Ureter (tissue), 1 donor: ENCODE measurements at places on chromosomes 4 and X. TPM values are rescaled to one million over a fixed set of nuclear protein-coding genes. Genes with fewer than 3 reads are reported as not detected.

- peak; percentile 65 for DNase-seq
Observed at GRCh38 chr4:48578132-48578968, 88.3 kb downstream of the ZAR1 start.

DNA sequence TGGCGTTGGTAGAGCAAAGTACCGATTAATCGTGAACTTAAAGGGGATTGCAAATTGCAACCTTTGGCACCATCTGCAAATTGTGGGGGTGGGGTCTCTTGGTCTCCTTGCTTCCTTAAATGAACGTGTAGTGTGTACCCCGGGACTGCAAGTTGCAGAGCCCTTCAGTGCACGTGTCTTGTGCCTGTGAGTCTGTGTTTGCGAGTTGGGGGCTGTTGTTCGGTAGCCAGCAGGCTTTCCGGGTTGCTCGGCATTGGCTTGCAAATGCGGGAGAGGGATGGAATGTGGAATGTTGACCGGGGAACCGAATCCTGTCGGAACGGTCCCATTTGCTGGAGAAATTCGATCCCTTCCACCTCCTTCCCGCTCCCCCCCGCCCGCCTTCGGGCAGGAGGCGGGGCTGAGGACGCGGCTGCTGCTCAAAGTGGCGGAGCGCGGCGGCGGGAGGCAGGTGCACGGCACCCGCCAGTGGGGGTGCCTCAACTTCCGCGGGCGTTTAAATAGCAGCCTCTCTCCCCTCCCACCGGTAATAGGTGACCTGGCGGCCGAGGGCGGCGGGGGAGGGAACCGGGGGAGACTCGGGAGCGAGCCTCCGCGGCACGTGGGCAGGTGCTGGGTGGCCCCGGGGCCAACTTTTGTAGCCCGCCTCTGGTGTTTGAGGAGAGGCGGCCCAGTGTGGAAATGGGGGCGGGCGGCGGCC lies 1.5 kb downstream of the JADE1 start:
- DNase-seq = peak; percentile 81

- no peak for DNase-seq
Observed at GRCh38 chr4:158667651-158668198, 4.0 kb downstream of the C4orf46 start.

GRCh38 chr4:22003878-22004277 lies 55.3 kb upstream of the KCNIP4 start:
- no peak for DNase-seq

GRCh38 chrX:27600686-27601085 lies 10.5 kb downstream of the DCAF8L2 start:
- DNase-seq = no peak

GRCh38 chr4:1683261-1683735 lies 815 bp downstream of the FAM53A start:
- DNase-seq = no peak

DNA sequence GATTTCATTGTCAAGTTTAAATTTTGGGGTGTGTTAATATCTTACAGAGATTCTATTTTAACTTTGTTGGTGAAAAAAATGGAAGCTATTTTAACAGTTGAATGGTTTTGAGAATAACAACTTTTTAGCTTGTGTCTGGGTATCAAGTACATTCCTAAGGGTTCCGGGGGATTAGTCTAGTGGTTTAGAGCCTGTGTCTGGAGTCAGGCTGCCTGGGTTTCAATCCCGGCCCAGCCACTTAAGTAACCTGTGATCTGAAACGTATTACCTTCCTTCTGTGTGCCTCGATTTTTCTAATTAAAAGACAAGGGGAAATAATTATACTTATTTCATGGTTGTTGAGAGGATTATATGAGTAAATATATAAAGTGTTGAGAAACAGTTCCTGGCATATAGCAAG lies 288.6 kb upstream of the NR3C2 start:
- DNase-seq = no peak

DNA sequence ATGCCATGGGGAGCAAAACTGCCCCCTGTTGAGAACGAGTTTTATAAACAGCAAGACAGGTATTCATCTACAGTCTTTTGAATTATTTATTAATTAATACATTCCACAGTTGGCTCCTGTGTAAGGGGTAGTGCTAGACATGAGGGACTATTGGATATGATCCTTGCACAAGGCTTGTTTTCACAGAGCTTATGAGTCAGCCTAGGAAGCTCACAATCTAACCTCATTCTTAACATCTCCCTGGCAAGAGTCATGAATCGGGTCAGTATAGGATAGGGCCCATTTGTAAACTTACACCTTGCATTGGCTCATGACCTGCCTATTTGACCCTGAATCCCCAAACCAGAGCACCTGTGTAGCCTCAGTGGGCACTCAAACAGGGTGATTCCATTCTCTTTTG lies 209.1 kb upstream of the HCCS start:
- DNase-seq = no peak

DNA sequence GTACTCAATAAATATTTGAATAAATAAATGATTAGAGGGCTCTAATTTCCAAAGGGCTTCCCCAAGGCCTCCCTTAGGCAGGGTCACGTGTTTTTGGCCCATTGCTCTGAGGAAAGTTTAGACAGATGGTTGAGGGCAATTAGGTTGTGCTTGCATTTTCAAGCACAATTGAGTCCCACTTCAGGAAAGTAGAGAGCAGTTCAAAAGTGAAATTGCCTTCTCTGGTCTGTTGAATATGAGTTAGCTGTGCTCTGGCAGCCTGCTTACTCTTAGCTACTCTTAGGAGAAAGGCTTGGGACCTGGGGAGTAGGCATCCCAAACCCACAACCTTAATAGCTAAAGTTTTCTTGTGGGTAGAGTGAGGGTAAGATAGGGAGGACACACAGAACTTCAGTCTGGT lies 9.0 kb upstream of the DRP2 start:
- DNase-seq = no peak

DNA sequence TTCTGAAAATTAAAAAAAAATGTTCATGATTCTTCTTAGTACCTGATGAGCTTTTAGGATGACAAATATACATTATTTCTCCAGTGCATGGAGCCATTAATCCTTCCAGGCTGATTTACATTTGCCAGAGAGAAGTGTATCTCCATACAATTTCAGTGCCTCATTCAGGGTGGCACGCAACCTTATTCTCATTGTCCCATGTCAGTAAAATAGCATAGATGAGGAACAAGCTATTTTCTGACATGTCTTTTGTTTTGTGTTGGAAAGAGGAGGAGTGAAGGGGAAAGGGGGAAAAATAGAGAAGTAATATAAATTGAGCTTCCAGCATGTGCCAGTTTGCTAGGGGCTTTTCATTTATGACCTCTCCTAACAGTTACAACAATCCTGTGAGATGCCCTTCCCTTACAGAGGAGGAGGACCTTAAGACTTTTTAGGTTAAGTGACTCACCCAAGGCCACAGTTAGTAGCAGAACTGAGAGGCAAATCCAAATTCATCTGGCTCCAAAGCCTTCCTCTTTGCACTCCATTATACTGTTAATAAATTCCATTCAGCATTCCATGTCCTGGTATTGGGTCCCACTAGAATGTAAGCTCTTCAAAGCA lies 274.8 kb upstream of the GPC4 start:
- DNase-seq = no peak

MAGEA8 gene
- total RNA-seq = not detected

PRR32 gene
- total RNA-seq = not detected

NR0B1 gene
- not detected for total RNA-seq

XAGE2 gene
- total RNA-seq = not detected

GTPBP6 gene
- 57.5 TPM for total RNA-seq

GPR143 gene
- 3.7 TPM for total RNA-seq

FAM9C gene
- 0.26 TPM for total RNA-seq

HHIP gene
- 2.8 TPM for total RNA-seq

SLC25A6 gene
- 391 TPM for total RNA-seq
